ENCODE measurements at places on chromosomes 3 and 15.
A peak's percentile ranks its signal among the peaks of the same experiment; 100 is the strongest.

GRCh38 chr3:188756241-188756640 is 415.5 kb upstream of the TPRG1 start:
- no peak for DNase-seq

GRCh38 chr15:98968576-98968975 is 39.0 kb downstream of the PGPEP1L start:
- no peak for DNase-seq

- no peak for DNase-seq
Measured at GRCh38 chr3:42507252-42507651, 4.8 kb downstream of the VIPR1 start.

- no peak for DNase-seq
Measured at GRCh38 chr3:36434687-36435426, 54.6 kb downstream of the STAC start.

- DNase-seq, result no peak
Measured at GRCh38 chr15:48803877-48804276, 7.0 kb downstream of the CEP152 start.

DNA sequence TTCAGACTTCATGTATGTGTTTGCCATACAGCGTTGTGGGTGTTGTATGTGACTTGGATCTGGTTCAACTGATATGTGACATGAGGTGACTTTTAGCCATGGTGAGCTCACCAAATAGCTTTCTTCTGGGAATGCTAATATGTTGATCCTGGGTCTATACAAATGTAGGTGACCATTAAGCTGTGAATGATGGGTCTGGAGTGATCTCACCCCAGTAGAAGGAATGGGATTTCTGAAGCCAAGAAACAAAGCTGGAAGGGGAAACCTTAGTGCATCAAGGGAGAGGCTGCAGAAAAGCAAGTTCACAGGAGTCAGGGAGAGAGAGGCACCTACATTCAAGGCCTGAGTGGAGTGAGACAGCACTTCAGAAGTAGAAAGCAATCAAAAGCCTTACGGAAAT is 421.0 kb upstream of the THRB start:
- DNase-seq, result no peak

DNA sequence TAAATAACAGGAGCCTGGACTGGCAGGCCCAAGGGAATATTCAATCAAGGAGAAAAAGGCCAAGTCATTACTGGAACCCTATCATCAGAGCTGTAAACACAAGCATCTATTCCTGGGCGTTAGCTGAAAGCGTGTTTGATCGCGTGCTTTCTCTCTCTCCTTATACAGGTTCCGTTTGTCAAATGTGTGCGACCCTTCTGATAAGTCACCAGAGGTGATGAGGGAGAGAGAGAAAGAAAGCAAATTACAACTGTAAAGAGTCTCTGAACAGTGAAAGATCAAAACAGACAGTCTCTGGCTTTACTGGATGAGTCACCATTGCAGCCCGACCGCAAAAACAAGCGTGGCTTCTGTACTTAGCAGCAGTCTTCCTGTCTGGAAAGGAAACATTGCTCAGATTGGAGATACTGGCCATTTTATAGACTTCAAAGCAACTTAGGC is 39.5 kb upstream of the TPRG1 start:
- DNase-seq, result peak; percentile 72

GRCh38 chr3:150783920-150784746 is 21.2 kb upstream of the SIAH2 start:
- no peak for DNase-seq

- DNase-seq, result no peak
Measured at GRCh38 chr3:115784739-115785536, 161.6 kb downstream of the GAP43 start.

DNA sequence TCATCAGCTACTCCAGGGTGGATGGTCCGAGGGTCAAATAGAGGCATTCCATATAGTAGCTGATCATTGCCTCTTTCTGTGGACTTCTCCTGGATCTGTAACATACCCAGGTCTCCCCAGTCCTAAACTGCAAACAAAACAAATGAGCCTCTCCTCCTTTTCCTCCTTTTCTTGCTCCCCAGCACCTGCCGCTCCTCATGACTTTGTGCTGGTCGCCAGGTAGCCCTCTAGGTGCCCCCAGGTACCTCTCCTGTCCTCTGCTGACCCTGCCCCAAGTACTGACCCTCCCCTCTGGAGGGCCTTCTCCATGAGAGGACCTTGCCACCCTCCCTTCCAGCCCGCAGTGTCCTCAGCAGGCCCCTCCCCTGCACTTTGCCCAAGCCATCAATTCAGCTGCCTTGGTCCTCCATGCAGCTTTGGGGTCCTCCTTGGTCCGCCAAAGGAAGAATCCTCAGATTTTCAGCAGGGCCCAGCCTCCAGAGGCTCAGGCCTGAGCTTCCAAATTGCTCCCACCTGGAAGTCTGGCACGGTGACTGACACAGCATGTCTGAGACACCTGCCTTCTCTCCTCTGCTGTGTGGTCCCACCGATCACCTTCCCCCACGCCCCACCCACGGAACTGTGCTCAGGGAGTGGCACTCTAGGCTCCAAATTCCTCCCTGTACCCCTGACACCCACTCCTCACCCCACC is 111.0 kb downstream of the LRRK1 start:
- DNase-seq, result no peak

- no peak for DNase-seq
Measured at GRCh38 chr3:126847061-126847460, 135.9 kb upstream of the PLXNA1 start.

- no peak for DNase-seq
Measured at GRCh38 chr3:71504250-71505036, 79.1 kb downstream of the FOXP1 start.

- DNase-seq, result no peak
Measured at GRCh38 chr3:12308517-12308916, 19.6 kb downstream of the PPARG start.

- DNase-seq, result no peak
Measured at GRCh38 chr3:64259636-64260035, 34.4 kb upstream of the PRICKLE2 start.

- DNase-seq, result no peak
Measured at GRCh38 chr3:74302281-74302680, 312.2 kb downstream of the CNTN3 start.

GRCh38 chr3:159114582-159114981 is 312.7 kb downstream of the MFSD1 start:
- DNase-seq, result no peak

GRCh38 chr15:42808913-42809312 is 72.0 kb upstream of the CDAN1 start:
- no peak for DNase-seq
